ENCODE measurements at places on chromosomes 12 and 14.
A peak's percentile ranks its signal among the peaks of the same experiment; 100 is the strongest.

GRCh38 chr14:75489480-75489837 lies 32.8 kb upstream of the BATF start:
- no peak for DNase-seq

DNA sequence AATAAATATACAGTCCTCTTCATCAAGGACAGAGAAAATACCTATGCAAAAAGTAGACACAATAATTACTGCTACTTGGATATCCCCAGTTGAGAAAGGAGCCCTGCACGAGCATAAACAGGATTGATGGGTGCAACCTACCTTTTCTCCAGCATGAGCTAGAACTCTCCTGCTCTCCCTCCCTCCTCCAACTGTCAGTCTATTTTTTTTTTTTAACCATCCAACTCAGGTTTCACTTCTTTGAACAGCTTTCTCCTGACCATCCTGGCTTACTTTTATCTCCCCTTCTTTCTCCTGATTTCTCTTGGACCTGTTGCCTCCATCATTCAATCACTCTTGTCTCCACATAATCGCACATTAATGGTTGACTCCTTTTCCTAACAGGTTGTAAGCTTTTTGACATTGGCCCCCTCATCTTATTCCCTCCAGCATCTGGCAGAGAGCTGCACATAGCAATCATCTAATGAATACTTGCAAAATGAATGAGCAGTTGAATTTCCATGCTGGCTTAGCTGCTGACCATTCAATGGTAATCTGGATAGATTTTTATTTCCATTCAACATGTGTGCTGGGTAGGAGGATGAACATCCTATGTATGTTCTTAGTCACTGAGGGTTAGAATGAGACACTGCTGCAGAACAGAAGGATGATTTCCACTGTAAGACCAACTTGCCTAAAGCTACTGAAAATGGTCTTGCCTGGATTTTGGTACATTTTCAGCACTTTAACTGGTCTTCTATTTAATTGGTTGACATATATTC lies 24.4 kb downstream of the MYBPC1 start:
- no peak for DNase-seq

- peak; percentile 71 for DNase-seq
Observed at GRCh38 chr14:42224053-42224888, 617.6 kb downstream of the LRFN5 start.

DNA sequence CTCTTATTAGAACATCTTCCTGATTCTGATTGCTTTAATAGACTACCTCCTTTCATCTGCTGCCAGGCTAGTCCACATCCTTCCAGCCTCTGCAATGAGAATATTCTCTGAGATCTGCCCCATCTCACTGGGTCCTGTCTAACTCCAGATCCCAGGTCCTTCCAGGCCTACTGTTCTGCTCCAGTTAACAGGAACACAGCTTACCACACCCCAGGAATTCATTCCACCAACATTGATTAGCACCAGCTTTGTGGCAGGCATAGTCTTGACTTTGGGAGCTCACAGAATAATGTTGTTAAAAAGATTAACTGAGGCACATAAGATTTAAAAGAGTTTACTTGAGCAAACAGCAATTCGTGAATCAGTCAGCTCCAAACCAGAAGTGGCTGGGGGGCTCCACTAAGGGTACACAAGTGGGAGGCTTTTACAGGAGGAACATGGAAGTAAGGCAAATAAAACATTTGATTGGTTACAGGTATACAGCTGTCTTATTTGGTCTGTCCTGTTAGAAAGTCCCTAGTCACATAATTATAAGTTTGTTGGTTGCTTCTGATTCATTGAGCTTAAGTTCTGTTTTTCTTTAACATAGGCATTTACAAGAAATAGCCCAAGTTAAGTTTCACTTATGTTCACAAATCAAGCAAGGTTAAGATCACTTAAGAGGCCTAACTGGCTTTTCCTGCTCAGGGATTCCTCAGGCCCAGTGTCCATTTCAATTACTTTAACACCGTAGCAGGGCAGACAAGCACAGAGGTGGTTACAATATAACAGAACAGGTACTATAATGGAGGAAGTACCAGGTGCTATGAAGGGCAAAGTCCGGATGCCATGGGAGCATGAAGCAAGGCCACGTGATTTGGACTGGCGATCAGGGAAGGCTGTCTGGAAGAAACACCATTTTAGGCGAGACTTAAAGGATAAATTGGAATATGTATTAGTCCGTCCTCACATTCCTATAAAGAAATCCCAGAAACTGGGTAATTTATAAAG lies 12.2 kb upstream of the MYH7 start:
- DNase-seq, result no peak

DNA sequence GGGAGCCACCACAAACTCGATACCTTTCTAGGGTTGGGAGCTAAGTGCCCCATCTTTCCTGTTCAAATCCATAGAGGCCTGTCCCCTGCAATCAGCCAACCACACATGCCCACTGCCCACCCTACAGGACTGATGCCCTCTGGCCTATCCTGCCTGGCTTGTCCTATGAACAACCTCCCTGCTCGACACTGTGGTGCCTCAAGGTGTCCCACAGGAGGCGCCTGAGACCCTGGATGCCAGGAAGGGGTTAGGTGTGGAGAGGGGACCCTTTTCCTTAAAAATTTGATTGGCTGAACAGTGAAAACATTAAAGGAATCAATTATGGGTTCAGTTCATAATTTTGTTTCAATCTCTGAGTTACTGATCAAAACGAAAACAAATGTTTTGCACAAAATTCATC lies 97.3 kb upstream of the FZD10 start:
- DNase-seq, result no peak

DNA sequence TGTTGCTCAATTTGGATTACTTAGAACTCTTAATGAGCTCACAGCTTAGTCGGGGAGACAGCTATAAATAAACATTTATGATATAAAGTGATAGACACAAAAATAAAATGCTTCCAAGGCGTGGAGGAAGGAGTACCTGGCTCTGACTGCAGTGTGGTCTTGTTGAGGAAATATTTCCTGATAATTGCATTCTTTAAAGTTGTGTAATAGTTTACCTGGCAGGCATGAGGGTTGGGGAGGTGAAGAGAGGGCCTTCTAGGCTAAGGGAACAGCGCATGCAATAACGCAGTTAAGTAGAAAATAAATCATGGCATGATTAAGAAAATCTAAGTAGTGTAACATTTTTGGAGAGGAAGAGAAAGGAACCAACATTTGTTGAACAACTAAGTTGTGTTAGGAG lies 260.5 kb upstream of the ATP2B1 start:
- DNase-seq, result no peak

DNA sequence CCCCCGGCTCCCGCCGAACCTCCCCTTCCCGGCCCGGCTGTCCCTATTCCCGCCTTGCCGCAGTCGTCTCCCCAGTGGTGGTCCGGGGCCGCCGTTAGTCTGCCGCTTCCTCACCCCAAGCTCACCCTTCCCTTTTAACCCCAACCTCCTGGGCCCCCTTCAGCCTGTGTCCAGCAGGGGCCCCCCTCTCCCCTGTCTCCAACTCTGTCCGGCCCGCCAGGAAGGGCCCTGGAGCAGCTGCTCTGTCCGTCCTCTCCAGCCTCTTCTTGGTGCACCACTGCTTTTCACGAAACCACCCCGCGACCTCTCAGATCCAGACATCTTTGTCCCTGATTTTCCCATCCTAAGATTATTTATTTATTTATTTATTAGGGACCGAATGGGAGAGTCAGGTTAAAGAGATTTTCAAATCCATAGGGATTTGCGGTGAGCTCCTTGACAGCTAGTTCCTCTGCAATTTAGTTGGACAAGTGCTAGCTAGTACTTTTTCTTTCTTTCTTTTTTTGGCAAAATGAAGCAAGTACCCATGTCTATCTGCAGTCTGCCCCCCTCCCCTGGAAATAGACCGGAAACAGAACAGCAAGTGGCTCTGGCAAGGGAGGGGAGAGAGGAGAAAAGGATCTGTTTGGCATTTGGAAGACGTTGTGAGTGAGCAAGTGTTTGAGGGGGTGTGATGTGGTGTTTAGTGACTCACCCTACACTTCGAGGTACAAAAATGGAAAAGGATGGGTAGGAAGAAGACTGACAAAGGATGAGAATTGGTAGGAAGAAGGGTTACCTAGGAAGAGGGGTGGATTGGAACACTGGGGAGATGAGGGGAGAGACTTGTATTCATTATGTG lies 632 bp downstream of the UBR7 start:
- peak; percentile 80 for DNase-seq

DNA sequence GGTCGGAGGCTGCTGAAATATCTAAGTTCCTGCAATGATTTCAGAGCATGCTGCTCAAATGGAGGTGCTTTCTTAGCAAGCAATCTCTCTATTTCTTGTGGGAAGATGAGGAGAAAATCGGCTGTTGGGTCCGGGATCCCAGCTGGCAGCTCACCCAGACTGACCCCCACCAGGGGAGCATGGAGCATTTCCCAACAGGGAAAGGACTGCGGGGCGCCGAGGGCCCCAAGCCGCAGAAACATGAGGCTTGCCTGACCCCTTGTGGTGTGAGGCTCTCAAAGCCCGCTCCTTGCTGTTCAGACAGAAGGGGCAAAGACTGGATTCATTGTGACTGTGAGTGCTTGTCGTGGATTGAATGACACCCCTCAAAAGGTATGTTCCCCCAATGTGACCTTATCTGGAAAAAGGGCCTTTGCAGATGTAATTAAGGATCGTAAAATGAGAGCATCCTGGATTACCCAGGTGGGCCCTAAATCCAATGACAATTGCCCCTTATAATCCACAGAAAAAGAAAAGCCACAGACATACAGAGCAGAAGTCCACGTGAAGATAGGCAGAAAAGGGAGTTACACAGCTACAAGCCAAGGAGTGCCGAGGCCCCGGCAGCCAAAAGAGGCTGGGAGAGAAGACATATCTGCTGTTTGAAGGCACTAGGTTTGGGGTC lies 116.3 kb upstream of the VASH1 start:
- peak; percentile 49 for DNase-seq

GRCh38 chr14:36441283-36441682 lies 78.7 kb downstream of the NKX2-1 start:
- no peak for DNase-seq

DNA sequence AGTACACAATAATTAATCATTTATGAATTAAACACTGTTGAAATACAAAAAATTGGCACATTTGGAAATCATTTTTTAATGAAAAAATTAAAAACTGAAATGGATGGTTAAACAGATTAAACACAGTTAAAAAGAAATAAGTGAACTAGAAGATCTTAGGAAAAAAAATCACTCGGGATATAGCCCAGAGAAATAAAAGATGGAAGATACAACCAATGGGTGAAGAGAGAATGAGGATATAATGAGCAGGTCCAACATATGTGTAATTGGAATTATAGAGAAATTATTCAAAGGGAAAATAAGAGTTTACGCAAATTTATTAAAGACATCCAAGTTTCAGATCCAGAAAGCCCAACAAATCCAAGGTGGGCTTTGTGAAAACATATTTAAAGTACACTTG lies 6.1 kb downstream of the GPR137C start:
- DNase-seq, result no peak

- DNase-seq, result no peak
Observed at GRCh38 chr12:91432089-91432488, 249.5 kb upstream of the DCN start.

DNA sequence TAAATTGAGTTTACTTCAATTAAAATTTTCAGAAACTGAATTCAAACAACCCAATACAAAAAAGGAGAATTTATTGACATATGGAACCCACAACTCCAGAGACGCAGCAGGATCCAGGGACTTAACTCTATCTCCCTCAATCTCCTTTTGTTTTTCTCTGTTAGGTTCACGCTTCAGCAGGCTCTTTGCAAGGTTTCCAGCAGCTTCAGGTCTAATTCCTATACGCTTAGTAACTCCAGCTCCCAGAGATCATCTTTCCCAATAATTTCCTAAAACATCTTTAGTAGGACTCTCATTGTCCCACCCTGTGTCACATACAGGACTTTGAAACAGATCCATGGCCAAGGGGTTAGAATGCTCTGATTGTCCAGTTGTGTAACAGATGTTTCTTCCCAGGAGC lies 175.2 kb downstream of the RMST start:
- DNase-seq, result no peak

DNA sequence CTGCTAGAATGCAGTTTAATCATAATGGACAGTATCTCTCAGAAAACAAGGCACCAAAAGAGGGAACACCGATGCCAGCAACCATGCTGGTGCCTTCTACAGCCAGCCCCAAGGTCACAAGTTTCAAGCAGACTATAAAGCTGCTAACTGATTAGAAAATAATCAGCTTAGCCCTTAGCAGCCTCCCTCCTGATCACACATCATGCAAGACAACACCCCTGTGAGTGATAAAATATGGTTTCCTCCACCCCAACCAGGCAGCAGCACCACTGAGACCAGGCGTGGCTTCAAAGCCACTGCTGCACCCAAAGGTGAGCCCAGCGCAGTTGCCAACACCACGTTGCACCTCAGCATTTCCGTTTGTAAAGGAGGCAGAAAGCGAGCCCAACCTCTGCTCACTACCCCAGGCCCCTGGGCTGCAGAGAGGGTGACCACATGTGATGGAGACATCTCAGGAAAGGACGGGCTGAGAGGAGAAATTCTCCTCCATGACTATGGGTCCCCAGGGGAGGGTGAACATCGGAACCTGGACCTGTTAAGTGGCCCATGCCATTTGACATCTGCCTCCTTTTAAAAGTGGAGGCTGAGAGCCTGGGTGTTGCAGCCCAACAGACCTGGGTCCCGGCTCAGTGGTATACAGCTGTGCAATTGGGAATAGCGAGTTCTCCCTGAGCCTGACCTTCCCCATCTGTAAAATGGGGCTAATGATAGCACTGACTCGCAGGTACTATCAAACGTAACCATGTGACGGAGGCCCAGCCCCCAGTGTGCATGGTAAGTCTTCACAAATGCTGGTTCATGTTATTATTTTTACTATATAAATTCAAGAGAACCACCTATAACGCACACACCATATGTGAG lies 11.5 kb downstream of the ZFP36L1 start:
- DNase-seq, result peak; percentile 31

DNA sequence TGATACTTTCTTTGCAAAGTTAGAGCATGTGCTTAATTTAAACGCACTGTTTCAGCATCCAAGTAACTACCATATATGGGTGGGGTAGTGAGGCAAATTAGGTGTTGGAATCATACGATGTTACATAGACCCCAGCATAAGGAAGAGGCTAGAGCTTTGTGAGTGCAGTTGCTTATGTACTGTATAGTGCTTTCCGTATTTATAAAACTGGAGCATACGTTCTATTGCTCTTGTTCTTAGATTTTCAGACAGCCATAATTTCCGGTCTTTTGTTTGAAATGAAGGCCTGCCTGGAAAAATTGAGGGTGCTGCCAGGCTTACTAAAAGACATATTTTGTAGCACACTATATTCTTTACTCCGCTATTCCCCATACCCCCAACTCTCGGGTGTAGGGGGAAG lies 335.7 kb downstream of the FOXG1 start:
- DNase-seq, result no peak

GRCh38 chr14:92605274-92605940 lies 91.8 kb downstream of the RIN3 start:
- DNase-seq, result no peak

DNA sequence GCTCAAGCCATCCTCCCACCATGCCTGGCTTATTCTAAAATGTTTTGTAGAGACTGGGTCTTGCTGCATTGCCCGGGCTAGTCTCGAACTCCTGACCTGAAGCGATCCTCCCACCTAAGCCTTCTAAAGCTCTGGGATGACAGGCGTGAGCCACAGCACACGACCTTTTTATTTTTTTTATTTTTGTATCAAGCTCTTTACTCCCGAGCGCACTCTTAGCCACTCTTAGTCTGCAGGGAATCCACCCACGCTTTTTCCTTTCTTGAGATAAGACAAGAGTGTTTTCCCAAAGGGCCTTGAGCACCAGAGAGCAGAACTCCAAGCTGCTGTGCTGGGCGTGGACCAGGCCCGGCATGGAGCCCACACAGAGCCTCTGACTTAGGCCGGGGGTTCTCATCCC lies 23.4 kb downstream of the MAP1LC3B2 start:
- no peak for DNase-seq

- no peak for DNase-seq
Observed at GRCh38 chr12:131927110-131928079, 1.7 kb upstream of the PUS1 start.

Measured in femur (tissue), 1 donor.